ENCODE measurements at places on chromosomes 1 and 21.

DNA sequence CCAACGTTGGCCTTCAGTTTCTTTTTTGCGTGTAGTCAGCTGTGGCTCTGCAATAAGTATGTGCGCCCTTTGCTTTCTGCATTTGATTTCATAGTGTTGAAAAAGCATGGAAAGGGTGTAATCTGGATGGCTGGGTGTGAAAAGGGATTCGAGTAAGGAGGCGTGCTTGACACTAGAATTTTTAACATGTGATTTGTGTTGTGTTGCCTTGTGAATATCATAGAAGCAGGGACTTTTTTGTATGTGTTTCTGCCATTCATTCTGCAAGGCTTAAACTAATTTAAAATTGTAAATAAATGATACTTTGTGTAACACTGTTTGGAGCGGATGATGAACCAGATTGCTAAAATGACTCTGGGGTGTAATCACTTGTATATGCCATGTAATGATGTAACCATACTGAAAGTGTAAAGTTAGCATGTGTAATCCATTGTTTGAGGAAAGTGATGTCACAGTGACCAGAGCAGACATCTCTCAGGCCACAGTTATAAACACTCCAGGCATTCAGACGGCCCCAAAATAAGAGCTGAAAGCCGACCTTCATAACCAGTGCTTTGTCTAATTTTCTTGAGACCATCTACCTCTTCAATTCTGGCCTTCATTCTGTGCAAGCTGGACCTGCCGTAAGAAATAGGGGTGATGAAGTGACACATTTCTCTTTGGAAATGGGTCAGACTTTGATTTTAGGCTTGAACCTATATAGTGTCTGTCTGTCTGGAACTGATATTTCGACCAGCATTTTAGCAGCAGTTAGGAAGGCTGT is 618 bp downstream of the SH3BGR start:
- peak; percentile 39 for DNase-seq

DNA sequence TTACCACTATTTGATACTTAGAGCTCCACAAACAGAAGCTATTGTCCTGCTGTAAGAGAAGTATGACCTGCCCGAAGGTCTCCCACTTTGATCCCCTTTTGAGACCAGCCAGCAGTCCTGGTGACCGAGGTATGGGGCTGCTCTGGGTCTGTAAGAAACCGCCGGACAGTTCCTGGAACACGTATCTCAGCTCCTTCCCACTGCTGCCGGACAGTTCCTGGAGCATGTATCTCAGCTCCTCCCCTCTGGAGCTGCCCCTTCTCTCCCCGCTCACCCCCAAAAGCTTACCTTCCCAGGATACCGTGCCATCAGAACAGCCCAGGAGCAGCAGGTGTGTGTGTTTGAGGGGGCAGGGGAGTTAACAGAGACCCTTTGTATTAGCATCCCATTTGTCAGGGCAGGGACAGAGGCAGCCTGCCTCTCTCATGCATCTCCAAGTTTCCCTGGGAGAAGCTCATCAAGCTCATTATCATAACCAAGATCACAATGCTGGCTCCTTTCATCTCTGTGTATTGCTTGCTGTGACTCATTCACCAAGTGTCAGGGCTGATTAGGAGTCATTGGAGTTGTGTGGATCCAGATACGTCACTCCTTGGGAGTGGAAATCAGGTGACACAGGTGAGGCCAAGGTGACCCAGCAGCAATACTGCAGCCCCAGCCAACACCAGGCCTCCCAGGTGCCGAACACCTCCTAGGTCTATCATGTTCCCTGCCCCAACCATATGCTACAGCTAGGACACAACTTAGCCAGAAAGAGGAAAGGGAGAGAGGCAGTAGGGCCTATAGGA is 25.3 kb downstream of the OPTC start:
- DNase-seq: no peak

DNA sequence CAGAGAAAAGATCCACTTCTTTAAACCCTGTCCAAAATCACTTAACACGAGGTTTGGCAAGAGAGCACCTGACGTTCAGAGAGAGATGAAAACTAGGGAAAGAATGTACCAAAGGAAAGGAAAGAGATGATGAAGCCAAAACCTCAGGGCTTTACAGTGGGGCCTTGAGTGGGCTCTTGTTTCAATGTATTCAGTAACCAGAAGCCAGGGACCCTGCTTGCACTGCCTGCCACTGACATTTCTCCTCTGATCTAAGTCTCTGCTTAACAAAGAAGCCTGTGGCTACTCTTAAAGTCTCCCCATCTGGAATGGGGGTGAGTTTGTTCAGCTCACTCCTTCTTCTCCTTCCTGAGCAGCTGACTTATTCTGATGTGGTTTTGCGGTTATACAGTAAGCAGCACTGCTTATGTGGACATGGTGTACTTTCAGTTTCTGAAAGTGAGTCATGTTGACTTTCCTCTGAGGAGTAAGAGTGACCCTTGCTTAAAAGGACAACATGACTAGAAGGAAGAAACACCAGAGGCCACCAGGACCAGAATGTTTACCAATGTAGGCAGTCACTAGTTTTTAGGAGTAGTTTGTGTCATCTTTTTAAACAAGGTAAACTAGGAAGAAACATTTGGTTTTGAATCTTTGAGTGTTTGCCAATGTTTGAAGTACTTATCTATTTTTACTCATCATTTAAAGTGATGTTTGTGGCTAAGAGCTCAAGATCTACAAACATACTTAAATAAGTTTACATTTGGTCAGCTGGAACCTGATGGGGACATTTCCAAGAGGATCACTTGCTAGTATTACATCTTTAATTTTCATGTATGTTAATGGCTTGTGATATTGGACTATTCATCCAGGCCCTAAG is 87.4 kb downstream of the FASLG start:
- peak; percentile 85 for DNase-seq

DNA sequence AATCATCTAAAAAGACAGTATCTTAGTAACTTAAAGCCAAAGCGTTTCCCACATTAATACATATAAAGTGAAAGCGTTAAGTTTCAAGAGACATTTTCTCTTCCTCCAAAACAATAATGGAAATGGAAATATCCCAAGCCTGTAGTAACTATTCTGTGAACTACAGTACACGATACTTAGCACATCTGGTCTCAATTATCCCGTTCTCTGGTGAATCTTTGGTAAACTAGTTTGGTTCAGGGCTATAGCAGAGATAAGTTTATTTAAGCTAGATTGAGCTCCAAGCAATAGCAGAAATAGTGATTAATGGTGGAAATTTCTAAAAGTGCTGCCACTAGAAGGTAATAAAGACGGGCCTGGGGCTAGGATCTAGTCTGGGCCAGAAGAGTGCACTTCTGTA is 55.2 kb downstream of the PCNX2 start:
- DNase-seq: no peak

DNA sequence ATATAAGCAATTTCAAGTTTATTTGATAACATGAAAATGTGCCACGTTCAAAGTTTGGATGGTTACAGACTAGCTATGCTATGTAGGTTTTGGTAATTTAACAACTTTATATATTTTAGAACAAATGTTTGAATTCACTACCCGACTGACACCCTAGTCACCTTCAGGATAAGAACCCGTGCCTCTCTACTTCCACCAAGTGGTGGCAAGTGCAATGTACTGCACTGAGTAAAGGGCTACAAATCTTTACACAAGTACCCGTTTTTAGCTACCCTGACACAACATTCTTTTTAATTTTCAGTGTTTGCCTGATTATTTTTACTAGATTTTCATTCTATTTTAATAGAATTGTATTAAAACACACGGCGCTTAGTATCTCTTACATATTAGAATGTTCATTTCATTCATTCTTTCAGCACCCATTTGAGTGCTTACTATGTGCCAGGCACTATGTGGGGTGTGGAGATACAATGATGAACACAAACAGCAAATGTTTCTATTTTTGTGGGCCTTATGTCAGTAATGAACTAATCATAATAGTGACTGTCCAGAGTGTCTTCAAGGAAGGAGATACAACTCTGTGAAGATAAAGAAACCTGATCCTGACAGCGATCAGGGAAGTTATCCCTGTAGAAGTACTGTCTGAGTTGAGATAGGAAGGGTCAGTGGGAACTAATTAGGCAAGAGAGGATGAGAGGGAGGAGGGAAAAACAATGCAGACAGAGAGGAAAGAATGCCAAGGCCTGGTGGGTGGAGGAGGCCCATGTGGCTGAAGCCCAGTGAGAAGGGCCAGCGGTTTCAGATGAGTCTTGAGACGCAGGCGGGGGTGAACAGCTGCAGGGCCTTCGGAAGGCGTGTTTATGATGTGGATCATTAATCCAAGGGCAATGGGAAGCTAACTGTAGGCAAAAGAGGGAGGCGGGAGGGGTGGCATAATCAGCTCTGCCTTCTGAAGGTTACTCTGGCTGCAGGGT is 3.8 kb downstream of the LCA5L start:
- DNase-seq: peak; percentile 67

DNA sequence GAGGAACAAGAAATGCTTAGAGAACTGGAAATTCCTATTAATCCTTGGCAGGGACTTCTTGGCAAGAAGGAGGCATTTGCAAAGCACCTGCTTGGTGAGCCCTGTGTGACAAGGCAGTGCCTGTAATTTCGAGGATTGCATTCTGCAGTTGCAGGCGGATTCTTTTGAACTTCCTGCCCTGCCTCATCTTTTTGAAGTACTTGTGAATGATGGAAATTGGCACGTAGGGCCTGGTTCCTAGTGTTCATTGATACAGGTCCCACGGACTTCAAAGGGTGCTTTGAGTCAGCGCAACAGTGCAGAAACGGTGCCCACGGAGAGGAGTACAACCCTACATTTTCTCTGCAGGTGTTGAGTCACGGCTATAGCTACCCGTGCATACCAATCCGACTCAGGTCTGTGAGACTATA is 6.4 kb downstream of the HUNK start:
- no peak for DNase-seq

GRCh38 chr21:28615276-28615675 is 377.4 kb downstream of the LTN1 start:
- peak; percentile 70 for DNase-seq

DNA sequence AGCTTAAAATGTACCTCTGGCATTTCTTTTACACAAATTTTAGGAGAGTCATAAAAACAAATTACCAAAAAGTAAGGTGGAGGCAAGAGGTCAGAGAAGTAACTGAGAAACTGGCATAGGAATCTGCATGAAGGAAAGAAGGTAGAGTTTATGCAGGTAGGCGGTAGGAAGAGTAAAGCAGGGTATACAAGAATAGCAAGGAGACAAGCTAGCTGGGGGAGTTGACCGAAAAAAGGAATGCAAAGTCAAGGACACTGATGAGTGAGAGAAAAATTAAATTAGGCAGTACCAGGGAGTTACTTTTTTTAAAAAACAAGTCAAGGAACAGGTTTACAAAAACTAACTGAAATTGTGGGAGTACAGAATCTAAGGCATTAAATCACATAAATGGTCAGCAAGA is 56.0 kb downstream of the FOXJ3 start:
- DNase-seq: no peak

- no peak for DNase-seq
These were observed 9.4 kb downstream of the C1orf174 start for GRCh38 chr1:3890389-3891328.

- no peak for DNase-seq
These were observed 16.2 kb upstream of the CAPN9 start for GRCh38 chr1:230730977-230731376.

DNA sequence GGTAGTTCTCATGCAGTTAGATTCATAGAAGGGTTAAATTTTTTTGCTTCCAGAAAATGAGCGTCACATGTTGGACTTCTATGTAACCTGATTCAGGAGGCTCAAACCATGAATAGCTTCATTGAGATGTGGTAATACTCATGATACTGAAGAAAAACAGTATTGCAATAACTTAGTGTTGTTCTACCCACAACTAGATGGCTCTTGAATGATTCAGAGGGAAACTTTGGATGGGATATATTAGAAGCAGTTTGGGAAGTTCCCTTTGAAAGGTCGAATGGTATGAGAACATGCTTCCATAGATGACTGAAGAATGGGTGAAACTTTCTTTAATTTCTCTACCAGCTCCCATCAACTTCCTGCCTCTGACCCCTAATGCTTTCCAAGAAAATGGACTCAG is 211.7 kb upstream of the PTGFR start:
- peak; percentile 76 for DNase-seq

- no peak for DNase-seq
These were observed 73.7 kb downstream of the TOR3A start for GRCh38 chr1:179155615-179156014.

DNA sequence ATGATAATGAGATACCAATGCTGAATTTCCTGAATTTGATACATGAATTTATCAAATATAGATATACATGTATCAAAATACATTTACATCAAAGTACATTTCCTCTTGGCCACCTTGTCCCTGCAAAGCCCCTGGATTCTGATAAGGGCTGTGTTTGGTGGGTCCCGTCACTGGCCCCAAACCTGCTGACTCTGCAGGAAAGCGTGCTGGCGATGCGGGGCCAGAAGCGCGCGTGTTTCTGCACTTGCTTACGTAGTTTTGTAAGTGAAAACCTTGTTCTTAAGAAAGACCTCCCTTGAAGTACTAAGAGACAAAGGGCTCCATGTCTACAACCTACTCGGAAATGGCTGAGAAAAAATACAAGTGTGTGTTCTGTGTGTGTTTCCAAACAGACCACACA is 11.0 kb downstream of the ITGB2 start:
- DNase-seq: no peak

DNA sequence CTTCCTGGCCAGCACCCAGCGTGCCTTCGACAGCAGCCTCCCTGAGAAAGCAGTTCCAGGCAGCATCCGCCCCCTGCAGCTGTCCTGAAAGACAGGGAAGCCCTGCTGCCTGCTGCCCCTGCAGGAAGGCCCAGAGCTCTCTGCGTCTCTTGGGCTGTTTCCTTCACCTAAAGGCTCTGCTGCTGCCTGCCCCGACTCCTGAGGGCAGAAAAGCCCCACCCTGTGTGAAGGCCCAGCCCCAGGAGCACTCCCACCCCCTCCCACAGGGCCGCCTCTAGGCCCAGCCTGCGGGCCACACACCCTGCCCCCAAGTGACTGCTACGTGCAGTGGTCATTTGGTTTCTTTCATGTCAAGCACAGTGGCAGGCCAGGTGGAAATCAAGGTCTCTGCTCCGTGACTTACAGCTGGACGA is 12.4 kb downstream of the RIPK4 start:
- no peak for DNase-seq

DNA sequence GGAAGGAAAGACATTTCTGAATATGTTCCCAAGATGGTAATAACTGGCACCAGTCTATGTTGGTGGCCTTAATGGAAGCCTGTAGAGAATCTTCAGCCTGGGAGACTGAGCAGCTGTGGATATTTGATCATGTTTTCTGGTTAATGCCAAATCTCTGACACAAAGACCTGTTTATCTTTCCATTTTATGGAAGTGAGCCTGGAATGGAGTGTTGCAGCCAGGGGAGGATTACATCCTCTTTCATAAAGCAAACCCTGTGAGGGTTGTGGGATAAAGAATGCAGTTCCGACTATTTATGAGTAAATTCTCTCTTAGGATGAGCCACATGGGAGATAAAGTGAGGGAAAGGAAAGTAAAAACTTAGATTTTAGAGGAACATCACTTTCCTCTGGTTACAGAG is 144.1 kb downstream of the PCP4 start:
- no peak for DNase-seq

- DNase-seq: peak; percentile 78
These were observed 9.8 kb downstream of the NHLH1 start for GRCh38 chr1:160376525-160377131.
